Smooth muscle cell of trachea (primary cell): ENCODE measurements at places on chromosomes 2 and 18. TPM values are rescaled to one million over a fixed set of nuclear protein-coding genes. Genes with fewer than 3 reads are reported as not detected.

The PLA2R1 gene
- 14.1 and 16.5 TPM in 2 replicates for total RNA-seq

The ASB18 gene
- total RNA-seq, result not detected in 2 replicates

The APCDD1 gene
- 1.9 and 4.5 TPM in 2 replicates for total RNA-seq

The EHD3 gene
- 33.0 and 34.6 TPM in 2 replicates for total RNA-seq

The RAB31 gene
- 35.2 and 48.9 TPM in 2 replicates for total RNA-seq

The PGAP1 gene
- 6.8 and 11.3 TPM in 2 replicates for total RNA-seq

The ANO7 gene
- total RNA-seq, result 0.15 and 0.83 TPM in 2 replicates

The ATG16L1 gene
- 28.1 and 31.0 TPM in 2 replicates for total RNA-seq

The FARP2 gene
- 39.0 and 46.6 TPM in 2 replicates for total RNA-seq

The PROKR1 gene
- total RNA-seq, result not detected in 2 replicates
